ENCODE measurements at places on chromosomes 1 and 21.

GRCh38 chr1:230306169-230306568, 120.0 kb downstream of the PGBD5 start:
- DNase-seq, result no peak

DNA sequence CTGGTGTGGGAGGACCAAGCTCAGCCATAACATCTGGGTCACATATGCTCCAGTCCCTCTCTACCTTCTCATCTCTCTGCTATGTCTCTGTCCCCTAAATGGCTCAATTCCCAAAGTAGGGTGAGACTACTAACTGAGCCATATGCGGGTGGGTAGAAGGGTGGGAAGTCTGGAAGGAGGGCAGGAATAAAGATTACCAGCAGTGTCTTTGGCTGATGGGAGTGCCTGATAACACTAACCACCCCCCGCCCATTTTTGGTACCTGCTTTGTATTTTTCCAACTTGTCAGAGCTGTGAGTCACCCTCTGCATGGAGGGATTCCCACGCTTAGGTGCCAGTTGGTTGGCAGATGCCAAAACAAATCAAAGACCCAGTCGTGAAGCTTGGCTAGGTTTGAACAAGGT, 14.9 kb upstream of the SSBP3 start:
- DNase-seq, result no peak

GRCh38 chr1:245748240-245748639, 593.5 kb downstream of the KIF26B start:
- no peak for DNase-seq

DNA sequence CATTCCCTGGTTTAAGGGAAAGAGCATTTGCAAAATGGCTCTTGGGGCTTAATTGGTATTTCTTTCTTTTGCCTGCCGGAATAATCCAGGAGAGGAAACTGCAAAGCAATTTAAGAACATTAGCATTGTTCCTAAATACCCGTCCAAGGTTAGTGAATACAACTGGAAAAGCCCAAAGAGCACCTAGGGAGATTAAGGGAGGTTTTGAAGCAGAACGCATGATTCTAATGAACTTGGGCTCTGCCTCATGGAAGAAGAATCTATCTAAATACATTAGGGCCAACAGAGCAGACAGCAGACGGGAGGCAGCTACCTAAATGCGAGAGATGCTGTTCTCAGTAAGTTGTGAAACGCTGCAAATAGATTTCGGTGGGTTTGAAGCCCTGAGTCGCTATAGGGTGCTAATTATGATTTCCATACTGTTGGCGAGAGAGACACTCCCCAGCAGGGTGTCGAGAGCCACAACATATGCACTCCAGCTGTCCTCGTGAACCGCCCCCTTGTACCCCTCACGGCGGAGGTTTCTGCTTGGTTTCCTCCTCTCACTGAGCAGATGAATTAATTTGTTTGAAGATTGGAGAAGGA, 326.7 kb upstream of the CAMK1G start:
- DNase-seq, result no peak

- DNase-seq, result no peak
Measured at GRCh38 chr1:55632058-55632457, 416.9 kb upstream of the USP24 start.

GRCh38 chr1:116667078-116667574, 407 bp downstream of the IGSF3 start:
- peak; percentile 13 for DNase-seq

GRCh38 chr1:20472121-20472520, 13.9 kb downstream of the CAMK2N1 start:
- no peak for DNase-seq

GRCh38 chr1:36559061-36559460, 76.3 kb upstream of the CSF3R start:
- no peak for DNase-seq

Measured in GM12892 (cell line).